HepG2 (cell line): ENCODE measurements at places on chromosomes 7 and 10. TPM values are rescaled to one million over a fixed set of nuclear protein-coding genes. Genes with fewer than 3 reads are reported as not detected.

DNA sequence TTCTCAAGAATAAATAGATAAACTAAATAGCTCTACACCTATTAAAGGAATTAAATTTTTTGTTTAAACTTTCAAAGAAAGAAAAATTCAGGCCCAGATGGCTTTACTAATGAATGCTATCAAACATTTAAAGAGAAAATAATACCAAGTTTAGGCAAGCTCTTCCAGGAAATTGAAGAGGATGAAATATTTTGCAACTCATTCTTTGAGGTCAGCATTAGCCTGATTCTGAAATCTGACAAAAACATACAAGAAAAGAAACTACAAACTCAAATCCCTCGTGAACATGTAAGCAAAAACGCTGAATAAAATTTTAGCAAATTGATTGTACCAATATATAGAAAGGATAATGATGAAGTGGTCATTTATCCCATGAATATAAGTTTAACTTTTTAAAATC is 93.4 kb downstream of the RTKN2 start:
- H3K4me1 ChIP-seq, result no peaks in the 10 kb centered on the region
- no peak overlapping the region for H3K4me3 ChIP-seq
- no peak for DNase-seq
- H3K27me3 ChIP-seq, result no peaks in the 10 kb centered on the region

DNA sequence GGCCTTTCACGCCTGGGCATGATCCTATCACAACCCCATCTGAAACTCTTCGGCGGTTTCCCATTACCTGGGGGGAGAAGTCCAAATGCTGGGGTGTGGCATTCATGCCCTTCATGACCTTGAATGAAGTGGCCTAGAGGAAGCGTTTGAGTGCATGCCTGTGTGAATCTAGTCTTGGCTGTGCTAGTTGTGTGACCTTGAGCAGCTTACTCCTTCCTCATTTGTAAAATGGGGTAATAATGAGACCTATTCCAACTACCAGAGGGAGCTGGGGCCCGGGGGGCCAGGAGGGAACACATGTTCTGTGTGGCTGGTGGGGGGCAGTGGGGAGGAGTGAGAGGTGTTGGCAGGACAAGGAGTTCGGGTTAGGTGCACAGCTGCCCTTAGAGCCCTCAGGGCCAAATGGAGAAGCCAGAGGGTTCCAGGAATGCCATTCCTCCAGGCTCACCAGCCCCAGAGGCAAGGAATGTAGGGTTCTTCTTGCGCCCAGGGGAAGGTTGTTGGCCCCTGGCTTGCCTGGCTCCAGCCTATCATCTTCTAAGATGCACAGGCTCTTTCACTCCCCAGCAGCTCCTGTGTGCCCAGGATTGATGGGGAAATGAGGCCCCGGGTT is 21.3 kb upstream of the TBRG4 start:
- no peaks in the 10 kb centered on the region for H3K36me3 ChIP-seq
- DNase-seq, result no peak
- H3K4me3 ChIP-seq, result no peak overlapping the region
- 0 out of 2 replicates have a peak, but pooled peaks cover 4% of the 10 kb centered on the region for H3K4me1 ChIP-seq
- no peak overlapping the region for H3K27ac ChIP-seq
- H3K27me3 ChIP-seq, result peaks cover 5% of the 10 kb centered on the region

DNA sequence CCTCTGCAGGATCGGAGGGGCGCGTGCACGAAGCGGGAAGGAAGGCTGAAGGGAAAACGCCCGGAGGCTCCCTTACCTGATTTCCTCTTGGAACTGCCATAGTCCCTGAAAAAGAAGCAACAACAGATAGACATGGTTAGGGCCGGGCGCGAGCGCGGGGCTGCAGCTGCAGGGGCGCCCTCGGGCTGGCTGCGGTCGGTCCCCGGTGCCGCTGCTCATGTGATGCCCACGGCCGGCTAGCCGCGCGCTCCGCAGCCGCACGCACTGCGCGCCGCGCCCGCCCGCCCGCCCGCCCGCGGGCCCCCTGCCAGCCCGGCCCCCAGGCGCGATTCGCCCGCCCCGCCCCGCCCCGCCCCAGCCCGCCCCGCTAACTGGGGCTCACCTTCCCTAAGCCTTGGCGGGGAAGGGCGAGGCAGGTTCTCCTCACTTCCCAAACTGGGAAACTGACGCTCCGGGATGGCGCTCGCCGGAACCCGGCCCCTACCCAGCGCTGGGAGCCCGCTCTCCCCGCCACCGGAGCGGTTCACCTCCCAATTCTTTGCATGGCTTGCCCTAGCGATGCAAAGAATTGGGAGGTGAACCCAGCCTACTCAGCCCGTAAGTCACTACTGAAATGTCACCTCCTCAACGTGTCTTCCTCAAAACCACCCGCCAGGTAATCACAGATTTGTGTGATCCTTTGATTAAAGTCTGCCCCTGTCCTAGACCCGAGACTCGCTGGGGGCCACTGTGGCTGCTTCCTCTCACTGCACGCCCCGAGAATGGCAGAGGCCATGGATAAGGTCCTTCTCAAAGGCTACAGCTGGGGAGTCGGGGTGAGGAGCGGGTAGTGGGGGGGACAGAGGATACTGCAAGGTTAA is 162.2 kb downstream of the SH3PXD2A start:
- peaks cover 18% of the 10 kb centered on the region for H3K4me1 ChIP-seq
- no peak overlapping the region for H3K27ac ChIP-seq
- no peak overlapping the region for H3K4me3 ChIP-seq

GRCh38 chr10:44172883-44173607 is 211.9 kb downstream of the CXCL12 start:
- DNase-seq, result no peak
- no peaks in the 10 kb centered on the region for H3K36me3 ChIP-seq
- no peak overlapping the region for H3K27ac ChIP-seq

DNA sequence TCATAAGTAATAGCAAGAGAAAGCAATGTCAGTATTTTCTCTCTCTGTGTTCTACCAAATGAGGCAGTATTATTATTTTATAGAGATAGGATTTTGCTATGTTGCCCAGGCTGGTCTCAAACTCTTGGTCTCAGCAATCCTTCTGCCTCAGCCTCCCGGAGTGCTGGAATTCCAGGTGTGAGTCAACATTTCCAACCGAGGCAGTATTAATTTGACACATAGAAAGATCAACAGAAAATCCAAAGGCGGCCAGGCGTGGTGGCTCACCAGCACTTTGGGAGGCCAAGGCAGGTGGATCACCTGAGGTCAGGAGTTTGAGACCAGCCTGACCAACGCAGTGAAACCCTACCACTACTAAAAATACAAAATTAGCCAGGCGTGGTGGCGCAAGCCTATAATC is 71.8 kb downstream of the SMURF1 start:
- no peak overlapping the region for H3K4me3 ChIP-seq
- no peaks in the 10 kb centered on the region for H3K4me1 ChIP-seq
- no peak overlapping the region for H3K27ac ChIP-seq
- no peaks in the 10 kb centered on the region for H3K27me3 ChIP-seq

DNA sequence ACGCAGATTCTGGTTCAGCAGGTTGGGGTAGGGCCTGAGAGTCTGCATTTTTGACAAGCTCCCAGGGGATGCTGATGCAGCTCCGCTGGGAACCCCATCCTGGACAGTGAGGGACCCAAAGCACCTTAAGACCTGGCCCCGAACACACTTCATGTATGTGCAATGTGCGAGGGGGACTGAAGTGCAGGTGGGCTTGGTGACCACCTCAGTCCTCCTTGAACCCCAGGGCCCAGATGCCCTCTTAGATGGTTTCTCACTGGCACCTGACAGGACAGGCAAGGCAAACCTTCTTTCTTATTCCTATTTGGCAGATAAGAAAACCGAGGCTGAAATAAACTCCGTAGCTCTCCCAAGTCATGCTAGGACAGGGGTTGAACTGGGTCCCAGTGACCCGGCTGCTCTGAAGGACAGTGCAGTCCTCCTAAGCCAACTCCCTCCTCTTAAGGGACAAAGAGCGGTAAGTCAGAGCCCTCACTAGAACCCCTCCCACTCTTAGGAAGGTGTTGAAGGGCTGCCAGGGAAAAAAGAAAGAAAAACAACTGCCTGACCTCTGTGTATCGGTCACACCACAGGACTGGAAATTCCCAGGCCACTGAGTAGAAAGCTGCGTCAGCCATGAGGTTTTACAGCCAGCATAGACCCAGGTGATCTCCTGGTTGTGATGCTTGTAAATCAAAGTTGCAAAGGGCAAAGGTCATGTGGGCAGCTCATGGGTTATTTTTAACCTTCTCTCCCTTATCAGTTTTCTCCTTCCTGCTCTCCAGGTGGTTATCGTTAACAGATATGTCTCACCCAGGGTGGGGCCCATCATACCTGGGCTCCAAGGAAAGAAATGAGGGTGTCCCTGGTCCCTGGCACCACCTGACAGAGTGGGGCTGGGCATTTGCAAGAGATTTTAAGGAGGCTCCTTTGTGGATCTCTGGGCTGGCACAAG is 90.9 kb upstream of the SMNDC1 start:
- no peak overlapping the region for H3K4me3 ChIP-seq
- DNase-seq, result peak; percentile 64
- peaks cover 44% of the 10 kb centered on the region for H3K4me1 ChIP-seq
- no peak overlapping the region for H3K27ac ChIP-seq

DNA sequence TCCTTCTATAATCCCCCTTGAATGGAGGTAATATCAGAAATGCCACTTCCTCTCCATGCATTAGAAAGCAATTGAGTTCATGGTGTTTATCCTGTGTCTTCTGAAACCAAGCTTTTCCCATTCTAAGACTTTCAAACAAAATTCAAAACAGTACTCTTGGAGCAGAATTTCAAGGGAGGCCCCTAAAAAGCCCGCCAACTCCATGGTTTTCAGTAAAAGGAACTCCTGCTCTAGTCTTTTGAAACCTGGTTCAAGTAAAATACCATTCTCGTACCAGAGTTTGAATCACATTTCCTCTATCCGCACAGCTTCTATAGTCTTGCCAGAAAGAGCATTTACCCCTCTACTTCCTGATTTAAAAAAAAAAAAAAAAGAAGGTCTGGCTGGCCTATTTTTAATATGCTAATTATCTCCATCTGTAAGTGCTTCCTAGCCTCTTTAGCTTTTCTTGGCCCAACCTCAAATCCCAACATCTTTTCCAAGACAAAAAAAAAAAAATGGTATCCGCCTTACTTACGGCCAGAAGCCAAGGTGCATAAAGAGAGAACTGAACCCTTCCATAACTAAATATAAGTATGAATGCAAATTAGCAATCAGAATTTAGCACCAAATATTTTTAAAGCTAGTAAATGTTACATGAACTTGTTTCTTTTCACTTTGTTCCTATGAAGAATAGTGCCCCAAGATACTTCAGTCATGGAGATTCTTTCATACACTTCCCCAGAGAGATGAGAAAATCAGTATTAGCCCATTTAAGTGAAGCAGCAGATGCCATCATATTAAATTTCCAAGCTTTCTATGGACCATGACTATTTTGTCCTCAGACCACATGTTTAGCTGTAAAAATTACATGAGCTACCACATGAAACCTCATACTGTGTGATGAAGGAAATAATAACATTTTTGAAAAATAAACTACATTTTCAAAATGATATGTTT is 199.9 kb upstream of the FAM3C start:
- no peaks in the 10 kb centered on the region for H3K4me1 ChIP-seq
- H3K27me3 ChIP-seq, result no peaks in the 10 kb centered on the region
- H3K36me3 ChIP-seq, result no peaks in the 10 kb centered on the region
- no peak for DNase-seq

- H3K4me3 ChIP-seq, result no peak overlapping the region
- H3K4me1 ChIP-seq, result no peaks in the 10 kb centered on the region
- no peak for DNase-seq
These were observed 287.1 kb upstream of the NEBL start for GRCh38 chr10:21184216-21184615.

DNA sequence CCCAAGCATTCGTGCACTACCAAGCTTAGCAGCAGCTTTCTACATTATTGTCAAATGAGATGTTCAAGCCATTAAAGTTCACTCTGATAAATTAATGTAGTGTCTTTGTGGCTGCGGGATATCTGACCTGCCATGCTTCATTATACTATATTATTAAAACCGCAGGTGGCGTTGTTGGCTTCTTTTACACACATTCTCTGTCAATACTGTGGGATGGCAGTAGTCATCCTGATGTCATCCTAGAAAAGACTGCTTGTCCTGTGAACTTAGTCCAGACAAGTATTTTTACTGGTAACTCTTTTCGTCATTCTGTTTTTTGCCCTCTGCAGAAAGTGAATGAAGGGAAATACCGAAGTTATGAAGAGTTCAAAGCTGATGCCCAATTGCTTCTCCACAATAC is 103.9 kb downstream of the ZMYND11 start:
- H3K36me3 ChIP-seq, result peaks cover 23% of the 10 kb centered on the region; the same call in 2 of the 3 replicates
- H3K4me1 ChIP-seq, result no peaks in the 10 kb centered on the region
- no peak for DNase-seq
- H3K27ac ChIP-seq, result no peak overlapping the region
- no peak overlapping the region for H3K4me3 ChIP-seq

GRCh38 chr7:81616951-81617350 is 152.9 kb downstream of the HGF start:
- no peak for DNase-seq
- no peaks in the 10 kb centered on the region for H3K27me3 ChIP-seq
- H3K36me3 ChIP-seq, result no peaks in the 10 kb centered on the region
- H3K27ac ChIP-seq, result no peak overlapping the region
- no peaks in the 10 kb centered on the region for H3K4me1 ChIP-seq

DNA sequence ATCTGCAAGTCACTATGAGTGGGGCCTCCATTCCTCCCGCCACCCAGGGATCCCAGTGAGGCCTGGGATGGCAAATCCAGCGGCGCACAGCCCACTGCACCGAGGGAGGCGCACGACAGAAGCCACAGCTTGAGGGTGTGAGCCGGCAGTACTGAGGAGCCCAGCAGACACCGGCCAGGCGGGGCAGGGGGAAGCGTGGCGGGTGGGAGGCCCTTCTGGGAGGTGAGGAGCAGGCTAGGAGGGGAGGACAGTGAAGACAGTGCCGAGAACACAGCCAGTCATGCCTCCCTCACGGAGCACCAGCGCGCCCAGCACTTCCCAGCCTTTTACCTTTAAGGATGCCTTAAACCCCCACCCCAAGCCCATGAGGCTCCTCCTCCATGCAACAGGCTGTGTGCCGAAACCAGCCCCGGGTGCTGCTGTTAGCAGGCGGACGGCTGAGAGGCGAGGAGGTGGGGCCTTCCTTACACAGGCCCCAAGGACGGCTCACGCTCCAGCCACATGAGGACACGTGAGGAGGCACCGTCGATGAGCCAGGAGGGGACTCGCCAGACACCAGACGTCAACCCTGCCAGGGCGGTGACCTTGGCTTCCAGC is 258.5 kb downstream of the PTPRN2 start:
- H3K27ac ChIP-seq, result no peak overlapping the region
- H3K4me3 ChIP-seq, result no peak overlapping the region
- DNase-seq, result no peak
- no peaks in the 10 kb centered on the region for H3K27me3 ChIP-seq
- no peaks in the 10 kb centered on the region for H3K4me1 ChIP-seq

ADAM12 gene
- total RNA-seq, result not detected in 2 replicates

DENND11 gene
- total RNA-seq, result 10.5 and 12.5 TPM in 2 replicates

FAM24A gene
- total RNA-seq, result not detected in 2 replicates

CNPY1 gene
- not detected in 2 replicates for total RNA-seq

WDR86 gene
- total RNA-seq, result 0.11 TPM in 1 of 2 replicates, not detected in the other

POLR2J2 gene
- total RNA-seq, result 0.22 and 1.6 TPM in 2 replicates

SVIL gene
- total RNA-seq, result 4.8 and 12.1 TPM in 2 replicates

SUN3 gene
- not detected in 2 replicates for total RNA-seq

NACAD gene
- total RNA-seq, result 0.08 TPM in 1 of 2 replicates, not detected in the other

BAG3 gene
- 6.7 and 7.9 TPM in 2 replicates for total RNA-seq

CALN1 gene
- total RNA-seq, result not detected in 2 replicates
